ENCODE measurements at places on chromosomes 5 and 9.

DNA sequence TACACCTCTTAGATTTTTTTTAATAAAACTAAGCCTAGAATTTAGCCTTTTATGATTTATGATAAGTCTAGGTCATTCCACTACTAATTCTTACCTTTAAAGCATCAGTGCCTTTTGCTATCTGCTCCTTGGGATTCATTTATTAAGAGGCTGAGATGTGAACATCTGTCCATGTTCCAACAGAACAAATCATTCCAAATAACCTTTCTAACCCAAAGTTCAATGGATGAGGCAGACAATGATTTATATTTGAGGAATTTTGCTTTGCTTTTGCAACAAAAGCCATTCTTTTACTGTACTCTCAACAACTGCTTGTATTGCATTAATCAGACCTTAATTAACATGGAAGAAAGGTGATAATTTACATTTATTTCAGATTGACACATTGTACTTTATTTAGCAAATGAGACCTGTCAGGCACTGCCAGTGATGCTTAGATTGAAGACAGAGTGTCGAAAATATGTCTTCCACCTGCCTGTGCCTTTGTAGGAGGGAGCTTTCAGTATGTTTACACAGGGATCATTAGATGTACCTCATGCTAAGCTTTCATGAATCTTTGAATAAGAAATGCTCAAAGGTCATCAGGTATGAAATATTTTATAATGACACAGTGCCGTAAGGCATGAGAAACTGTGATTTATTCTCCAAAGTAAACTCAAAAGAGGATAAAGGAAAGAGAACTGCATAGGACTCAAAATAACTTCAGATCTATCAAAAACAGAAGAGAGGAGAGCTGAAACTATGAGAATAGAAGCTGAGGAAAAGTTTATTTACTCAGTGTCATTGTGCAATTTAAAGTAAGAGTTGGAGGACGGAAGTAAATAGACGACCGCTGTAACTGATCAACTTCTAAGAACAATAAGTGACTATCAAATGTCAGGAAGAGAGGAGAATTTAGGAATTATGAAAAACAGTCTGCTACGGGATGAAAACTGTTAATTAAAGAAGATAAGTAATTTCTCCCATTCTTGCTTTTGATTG lies 36.7 kb upstream of the IZUMO3 start:
- DNase-seq = no peak

- no peak for DNase-seq
Observed at GRCh38 chr9:23153058-23153457, 673.0 kb downstream of the ELAVL2 start.

GRCh38 chr9:4097515-4097914 lies 202.4 kb downstream of the GLIS3 start:
- no peak for DNase-seq

GRCh38 chr9:18707489-18708205 lies 233.7 kb downstream of the ADAMTSL1 start:
- no peak for DNase-seq

DNA sequence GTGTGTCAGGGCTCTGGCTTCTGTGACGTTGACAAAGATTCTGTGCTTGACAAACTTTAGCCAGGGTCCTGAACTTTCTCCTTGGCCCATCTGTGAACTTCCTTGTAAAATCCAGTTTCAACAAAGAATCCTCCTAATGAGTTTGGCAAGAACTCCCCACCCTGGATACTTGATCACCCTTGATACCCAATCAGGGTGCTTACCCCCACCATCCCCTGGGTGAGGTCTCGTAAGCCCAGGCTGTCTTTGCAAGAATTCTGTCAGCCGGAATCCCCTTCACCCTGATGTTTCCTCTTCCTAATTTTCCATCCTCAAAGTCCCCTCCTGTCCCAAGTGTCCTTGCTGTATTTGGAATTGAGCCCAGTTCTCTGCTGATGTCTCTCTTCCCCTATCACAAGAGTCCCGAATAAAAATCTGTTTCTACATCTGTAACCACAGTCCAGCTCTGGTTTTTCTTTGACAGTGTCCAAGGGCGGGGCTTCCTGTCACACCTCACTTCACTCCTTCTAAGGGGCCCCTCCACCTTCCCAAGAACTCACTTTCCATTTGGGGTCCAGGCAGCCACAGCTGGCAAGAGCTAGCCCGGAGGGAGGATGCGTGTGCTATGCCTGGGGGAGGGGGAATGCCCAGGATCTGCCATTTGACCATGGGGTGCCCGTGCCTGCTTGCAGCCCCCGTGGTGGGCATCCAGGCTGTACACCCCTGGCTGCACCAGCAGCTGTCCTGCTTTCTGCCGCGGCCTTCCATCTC lies 2.7 kb upstream of the CARD19 start:
- DNase-seq = peak; percentile 35

DNA sequence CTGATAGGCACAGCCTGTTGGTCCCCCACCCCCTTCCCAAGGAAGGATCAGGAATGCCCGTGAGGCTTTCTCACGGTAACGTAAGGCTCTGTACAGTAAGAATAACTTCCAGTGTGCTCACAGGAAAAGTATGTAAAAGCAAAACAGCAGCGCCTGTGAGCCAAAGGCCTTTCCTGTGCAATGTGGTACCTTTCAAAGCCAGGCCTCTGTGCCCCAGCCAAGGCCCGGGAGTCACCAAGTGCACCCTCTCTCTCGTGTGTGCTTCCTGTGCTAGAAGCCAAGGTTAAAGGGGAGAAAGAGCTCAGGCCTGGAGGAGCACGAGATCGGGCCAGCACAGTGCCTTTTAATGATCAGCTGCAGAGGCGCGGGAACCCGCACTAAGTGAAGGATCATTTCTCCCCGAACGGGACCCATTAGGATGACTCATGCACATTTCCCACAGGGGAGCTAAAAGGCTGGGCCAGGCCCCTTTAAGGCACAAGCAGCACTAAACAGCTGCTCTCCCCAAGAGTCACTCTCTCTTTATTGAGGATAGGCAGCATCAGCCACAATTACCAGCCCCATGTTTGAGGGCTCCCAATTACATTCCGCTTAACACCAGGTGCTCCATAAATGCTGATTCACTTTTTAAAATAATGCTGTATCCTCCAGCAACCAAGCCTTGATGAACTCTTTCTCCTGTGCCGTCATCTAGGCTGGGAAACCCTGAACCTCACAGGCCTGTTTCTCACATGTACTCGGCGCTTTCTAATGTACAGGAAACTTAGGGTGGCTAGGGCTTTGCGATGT lies 42.8 kb downstream of the SHB start:
- peak; percentile 98 for DNase-seq

GRCh38 chr5:128673970-128674369 lies 135.9 kb upstream of the FBN2 start:
- DNase-seq = no peak

- DNase-seq = no peak
Observed at GRCh38 chr9:11933926-11934325, 759.3 kb upstream of the TYRP1 start.

DNA sequence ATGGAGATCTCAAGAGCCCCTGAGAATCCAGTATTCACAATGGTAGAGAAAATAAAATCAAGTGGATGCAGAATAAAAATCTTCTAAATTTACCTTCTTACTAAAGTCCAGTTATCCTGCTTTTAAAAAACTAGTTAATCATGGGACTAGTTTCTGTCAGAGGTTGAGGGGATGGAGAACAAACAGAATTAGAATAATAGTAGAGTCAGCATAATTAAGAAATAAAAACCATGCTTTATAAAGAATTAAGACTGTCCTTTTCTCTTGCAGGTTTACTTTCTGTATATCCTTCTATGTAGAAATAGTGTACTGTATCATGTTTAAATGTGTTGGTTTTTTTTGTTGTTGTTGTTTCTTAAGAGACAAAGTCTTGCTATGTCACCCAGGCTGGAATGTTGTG lies 23.0 kb downstream of the ACOT12 start:
- DNase-seq = no peak

GRCh38 chr5:93569300-93570160 lies 11.5 kb downstream of the NR2F1-AS1 start:
- DNase-seq = no peak

DNA sequence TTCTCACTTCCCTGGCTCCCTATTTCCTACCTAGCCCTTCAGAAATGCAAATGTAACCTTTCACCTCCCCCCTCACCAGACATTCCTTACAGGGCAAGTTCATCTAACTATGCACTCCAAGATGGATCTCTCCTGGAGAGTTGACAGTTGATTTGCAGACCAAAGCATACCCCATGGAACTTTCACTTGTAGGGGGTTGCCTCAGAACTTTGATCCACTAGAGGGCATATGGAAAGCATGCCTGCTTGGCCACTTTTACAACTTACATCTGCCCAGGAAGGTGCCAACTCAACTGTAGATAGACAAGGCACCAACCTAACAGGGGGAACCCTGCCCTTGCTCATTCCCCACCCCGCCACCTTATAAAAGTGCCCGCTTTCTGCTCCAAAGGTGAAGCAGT lies 187.8 kb downstream of the NXNL2 start:
- DNase-seq = no peak

DNA sequence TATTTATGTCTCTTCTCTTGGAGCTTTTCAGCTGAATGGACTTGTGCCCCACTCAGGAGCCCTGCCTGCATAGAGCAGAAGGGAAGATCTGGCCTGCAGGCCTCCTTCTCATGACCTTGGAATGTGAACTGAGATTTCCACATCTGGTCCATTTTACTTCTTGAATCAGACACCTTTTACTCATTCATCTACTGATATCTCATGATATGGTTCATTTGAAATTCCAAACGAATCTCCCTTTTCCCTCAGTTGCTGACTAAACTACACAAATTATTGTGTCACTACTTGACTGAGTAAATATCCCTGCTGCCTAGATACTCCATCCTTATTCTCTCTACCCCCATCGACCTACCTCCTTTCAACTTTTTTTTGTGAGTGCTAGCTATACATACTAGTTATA lies 138.7 kb downstream of the PLCXD3 start:
- peak; percentile 51 for DNase-seq

GRCh38 chr5:172530406-172530805 lies 76.1 kb upstream of the SH3PXD2B start:
- DNase-seq = no peak

GRCh38 chr5:15008476-15008875 lies 136.9 kb upstream of the ANKH start:
- peak; percentile 96 for DNase-seq

DNA sequence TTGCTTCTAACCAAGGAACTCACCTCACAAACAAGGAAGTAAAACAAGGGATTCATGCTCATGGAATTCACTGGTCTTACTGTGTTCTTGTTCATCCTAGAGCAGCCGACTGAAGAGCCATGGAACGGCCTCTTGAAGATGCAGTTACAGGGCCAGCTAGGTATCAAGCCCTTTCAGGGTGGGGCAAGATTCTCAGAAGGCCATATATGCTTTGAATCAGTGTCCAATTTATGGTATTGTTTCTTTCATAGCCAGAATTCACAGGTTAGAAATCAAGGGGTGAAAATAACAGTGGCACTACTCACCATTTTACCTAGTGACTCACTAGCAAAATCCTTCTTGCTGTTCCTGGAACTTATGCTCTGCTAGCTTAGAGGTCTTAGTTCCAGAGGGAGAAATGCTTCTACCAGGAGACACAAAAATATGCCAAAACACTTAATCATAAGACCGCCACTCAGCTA lies 159.5 kb upstream of the CDH10 start:
- no peak for DNase-seq

DNA sequence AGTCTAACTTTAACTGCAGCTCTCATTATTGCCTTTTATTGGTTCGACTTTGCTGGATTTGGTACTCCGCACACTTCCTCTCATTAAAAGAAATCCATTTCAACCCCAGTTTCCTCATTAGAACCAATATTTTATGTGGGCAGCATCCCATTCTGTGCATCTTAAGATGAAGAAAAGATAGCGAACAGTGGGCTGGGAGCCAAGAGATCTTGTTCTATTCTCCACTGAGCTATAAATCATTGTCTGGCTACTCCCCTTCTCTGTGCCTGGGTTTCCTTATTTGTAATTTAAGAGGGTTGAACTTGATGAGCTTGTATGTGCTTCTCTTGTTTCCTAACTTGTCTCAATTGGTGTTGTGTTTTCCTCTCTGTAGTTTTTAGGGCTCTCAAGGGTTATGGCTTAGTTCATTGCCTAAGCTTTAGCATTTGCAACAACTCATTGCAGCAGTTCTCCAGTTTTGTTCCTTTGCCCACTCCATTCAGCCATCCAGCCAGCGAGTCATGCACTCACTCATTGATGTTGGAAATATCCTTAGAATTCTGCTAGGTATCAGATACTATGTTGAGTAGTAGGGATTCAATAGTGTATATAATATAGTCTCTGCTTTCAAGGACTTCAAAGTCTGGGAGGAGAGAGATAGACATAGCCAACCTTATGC lies 273.3 kb upstream of the TNC start:
- peak; percentile 62 for DNase-seq

GRCh38 chr5:78691084-78691960 lies 42.8 kb upstream of the LHFPL2 start:
- DNase-seq = no peak

- DNase-seq = peak; percentile 88
Observed at GRCh38 chr9:21677834-21678233, 124.6 kb upstream of the MTAP start.

DNA sequence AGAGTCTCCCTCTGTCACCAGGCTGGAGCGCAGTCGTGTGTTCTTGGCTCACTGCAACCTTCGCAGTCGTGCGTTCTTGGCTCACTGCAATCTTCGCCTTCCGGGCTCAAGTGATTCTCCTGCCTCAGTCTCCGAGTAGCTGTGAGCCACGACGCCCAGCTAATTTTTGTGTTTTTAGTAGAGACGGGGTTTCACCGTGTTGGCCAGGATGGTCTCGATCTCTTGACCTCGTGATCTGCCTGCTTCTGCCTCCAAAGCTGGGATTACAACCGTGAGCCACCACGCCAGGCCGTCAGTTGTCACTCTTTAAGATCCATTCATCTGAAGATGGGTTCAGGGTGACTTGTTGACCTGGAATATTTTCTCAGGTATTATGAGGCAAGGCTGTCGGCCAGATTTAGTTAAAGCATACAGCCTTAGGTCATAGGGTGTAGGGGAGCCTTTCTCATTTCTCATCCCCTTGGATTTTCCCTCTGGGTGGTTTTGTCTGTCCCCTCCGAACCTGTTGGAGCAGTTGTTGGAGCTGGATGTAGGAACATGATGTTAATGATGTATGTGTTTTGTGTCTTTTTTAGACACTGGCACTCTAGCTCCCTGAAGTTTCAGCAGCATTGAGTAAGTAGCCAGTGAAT lies 1.6 kb downstream of the SLC22A5 start:
- DNase-seq = no peak

GRCh38 chr9:125325826-125326225 lies 64.2 kb downstream of the GAPVD1 start:
- peak; percentile 47 for DNase-seq

DNA sequence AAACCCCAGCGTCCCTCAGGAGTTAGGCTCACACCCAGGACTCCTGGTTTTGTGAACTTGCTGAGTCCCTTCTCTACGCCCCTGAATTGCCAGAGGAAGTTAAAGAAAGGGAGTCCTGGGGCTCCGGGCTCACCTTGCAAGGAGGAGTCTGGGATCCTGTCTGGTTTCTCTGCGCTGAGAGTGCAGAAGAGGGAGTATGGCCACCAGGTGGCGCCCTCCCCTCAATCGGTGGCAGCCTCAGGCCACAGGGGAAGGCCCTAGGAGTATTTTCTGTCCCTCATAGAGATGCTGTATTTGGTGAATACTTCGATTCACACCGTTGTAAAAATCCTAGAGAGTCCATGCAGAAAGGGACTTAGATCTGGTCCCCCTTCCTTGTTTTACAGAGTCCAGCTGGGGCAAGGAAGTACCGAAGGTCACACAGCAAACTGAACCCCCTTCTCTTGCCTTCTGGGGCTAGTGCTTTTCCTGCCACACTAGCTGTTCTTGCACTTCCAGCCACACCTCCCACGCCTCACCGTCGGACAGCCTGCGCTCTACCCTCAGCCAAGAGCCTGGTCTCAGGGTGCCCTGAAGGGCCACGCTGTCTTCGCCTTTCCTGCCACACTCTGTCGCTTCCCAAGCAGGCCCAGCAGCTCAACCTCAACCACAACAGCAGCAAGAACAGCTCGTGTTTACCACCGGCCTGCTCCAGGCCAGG lies 10.2 kb downstream of the HAND1 start:
- DNase-seq = peak; percentile 89
